ENCODE measurements at places on chromosomes 16 and 17.

GRCh38 chr17:28842282-28843012 is at the start of gene FAM222B:
TSS of gene FAM222B (minus strand) at chr17:28842790. CDS start at chr17:28766667, 76,123 bp downstream.
- DNase-seq = peak; percentile 88

DNA sequence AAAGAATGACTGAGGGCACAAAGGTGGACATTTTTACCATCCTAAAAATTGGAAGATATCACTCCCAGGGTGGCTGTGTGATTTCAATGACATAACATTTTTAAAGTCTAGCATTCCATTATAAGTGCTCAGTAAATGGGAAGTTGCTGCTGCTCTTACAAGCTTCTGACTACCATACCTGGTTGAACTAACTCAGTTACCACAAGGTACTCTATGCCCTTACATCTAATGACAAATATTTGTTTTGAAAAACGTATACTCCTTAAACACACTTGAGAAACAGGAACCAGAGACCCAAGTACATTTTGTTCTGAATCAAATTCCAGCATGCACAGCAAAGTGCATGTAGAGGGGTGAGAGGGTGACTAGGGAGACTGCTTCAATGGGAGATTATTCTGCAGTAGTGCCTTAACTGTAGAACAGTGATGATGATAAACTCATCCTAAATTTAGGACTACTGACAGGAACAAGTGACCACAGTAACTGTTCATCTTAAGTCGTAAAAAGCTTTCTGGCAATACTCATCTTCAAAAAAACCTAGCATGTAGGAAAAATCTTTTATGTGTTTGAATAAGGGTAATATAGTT is 83.5 kb downstream of the KANSL1 start:
- DNase-seq = no peak

GRCh38 chr16:14117051-14117450 is 45.9 kb downstream of the MRTFB start:
- DNase-seq = no peak

GRCh38 chr16:68411086-68411485 is 37.2 kb downstream of the SMPD3 start:
- no peak for DNase-seq

GRCh38 chr17:53227514-53227913 is 595.2 kb upstream of the KIF2B start:
- no peak for DNase-seq

DNA sequence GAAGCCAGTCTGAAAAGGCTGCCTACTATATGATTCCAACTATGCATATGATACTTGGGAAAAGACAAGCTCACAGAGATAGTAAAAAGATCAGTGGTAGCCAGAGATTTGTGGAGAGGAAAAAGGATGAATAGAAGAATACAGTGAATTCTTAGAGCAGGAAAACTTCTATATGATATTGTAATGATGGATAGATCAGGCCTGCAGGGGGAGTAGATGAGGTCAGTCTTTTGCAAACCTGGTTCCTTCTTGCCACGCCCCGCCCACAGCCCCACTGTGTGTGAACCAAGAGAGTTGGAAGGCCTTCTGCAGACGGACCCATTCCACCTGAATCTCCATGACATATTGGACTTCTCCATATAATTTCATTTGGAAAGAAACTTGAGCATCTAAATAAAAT is 761 bp upstream of the CCL8 start:
- DNase-seq = no peak

DNA sequence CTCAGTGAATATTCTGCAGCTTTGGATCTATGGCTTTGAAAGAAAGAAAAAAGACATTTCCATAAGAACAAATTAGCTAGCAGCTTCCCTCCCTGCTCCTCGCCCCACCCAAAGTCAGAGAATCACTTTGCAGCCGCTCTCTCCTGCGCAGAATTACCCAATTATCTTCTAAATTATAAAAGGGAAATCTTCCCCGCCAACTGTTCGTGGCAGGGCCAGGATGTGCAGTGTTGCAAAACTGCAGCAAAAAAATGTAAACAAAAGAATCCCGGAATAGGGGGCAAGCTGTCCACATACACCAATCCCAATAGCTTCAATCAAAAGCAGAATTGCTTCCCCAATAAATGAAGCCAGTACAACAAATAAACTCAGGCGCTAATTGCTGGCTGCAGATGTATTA is 510.6 kb downstream of the RBFOX1 start:
- DNase-seq = no peak

GRCh38 chr17:46869975-46870803 is 18.8 kb downstream of the WNT9B start:
- DNase-seq = no peak

DNA sequence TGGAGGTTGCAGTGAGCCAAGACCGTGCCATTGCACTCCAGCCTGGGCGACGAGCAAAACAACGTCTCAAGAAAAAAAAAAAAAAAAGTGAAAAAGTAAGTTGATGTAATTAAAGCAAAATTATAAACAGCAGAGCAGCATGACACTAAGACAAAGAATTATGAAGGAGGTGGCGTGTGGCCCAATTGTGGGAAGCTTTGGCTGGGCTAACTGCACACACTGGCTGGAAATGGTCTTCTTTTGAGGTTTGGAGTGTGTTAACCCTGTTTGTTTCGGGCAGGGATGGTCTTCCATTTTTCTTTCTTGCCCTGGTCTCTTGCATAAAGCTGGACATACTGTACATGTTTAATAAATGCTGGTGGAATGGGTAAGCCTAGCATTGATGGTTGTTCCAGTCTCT is 54.8 kb downstream of the RAP1GAP2 start:
- no peak for DNase-seq

- DNase-seq = no peak
Observed at GRCh38 chr16:57758331-57759117, 23.0 kb downstream of the KATNB1 start.

DNA sequence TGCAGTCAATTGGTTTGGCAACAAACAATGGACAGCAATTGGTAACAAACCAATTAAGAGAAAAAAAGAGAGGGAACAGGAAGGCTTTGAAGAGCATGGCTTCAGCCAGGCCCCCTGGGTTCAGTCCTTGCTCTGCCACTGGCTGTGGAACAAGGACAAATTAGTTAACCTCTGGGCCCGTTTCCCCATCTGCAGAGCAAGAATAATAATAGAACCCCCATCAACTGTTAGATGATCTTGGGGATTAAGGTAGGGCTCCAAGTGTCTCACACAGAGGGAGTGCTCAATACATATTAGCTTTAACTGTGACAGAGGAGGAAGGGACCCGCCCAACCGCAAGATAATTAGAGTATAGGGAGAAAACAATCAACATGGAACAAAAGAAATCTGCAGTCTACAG is 55.2 kb downstream of the PECAM1 start:
- no peak for DNase-seq

GRCh38 chr16:68756239-68756915 is 19.3 kb downstream of the CDH1 start:
- DNase-seq = peak; percentile 16

DNA sequence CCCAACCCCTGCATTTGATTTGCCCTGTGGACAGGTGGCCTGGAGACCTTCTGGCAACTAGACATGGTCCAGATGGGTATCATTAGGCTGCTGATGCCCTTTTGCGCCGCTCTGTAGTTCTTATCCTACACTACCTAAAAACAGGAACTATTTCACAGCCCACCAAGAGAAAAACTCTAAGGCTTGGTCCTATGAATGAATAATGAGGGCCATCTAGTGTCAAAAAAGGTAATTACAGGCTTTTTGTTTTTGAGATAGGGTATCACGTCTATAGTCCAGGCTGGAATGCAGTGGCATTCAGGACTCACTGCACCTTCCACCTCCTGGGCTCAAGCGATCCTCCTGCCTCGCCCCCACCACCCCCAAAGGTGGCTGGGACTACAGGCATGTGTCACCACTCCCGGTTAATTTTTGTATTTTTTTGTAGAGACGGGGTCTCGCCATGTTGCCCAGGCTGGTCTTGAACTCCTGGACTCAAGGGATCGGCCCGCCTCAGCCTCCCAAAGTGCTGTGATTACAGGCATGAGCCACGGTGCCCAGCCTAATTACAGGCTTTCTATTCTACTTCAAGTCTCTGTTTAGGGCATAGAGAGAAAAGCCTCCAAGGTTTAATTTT is 20.9 kb downstream of the COIL start:
- DNase-seq = peak; percentile 74

GRCh38 chr16:52727849-52728248 is 180.9 kb upstream of the TOX3 start:
- no peak for DNase-seq

- peak; percentile 81 for DNase-seq
Observed at GRCh38 chr16:30063893-30064728, 1.4 kb upstream of the ALDOA start.

DNA sequence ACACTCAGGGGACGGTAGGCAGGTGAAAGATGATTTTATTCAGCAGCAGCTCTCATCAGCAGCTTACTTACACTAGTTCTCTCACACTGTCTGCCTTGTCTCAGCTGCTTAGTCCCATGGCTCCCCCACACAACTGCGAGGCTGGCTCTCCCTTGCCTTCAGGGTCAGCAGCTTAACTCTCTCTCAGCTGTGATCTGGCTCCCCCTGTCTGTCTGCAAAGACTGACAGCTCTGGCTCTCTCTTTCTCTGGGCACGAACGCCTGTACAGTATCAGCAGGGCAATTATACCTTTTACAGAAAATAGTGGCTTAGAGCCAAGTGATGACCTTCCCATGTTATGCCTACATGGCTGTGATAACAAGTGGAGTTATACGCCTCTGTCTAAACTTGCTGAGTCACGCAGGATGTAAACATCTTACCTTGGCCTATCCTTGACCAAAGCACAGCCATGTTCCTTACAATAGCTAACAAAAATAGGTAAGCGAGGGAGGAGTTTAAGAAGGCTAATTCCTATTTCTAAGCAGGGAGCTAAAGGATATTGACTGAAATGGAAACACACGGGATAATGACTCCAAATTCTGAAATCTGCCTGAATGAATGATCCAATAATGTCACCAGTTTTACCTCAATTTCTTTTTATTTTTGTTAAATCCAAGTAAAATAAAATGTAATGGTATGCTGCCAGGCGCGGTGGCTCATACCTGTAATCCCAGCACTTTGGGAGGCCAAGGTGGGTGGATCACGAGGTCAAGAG is 1.1 kb upstream of the NDUFAB1 start:
- DNase-seq = peak; percentile 32

DNA sequence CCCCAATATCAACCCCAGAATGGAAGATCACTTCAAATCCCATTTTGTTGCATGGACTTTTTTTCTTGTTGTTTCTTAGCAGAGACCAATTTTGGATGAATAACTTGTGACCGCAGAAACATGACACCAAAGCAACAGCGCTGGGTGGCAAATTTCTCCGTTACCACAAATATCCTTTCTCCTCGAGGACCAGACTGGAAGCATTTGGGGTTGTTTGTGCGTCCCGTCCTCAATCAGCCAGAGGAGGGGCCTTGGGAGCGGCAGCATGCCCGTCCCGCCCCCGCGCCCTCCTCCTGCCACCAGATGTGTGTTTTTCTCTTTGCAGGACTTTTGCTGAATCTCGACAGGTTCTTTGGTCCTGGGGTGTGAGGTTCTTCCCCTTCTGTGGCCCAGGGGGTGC is 282.5 kb upstream of the FOXF1 start:
- DNase-seq = no peak

- DNase-seq = no peak
Observed at GRCh38 chr17:67770539-67770938, 52.8 kb downstream of the NOL11 start.

DNA sequence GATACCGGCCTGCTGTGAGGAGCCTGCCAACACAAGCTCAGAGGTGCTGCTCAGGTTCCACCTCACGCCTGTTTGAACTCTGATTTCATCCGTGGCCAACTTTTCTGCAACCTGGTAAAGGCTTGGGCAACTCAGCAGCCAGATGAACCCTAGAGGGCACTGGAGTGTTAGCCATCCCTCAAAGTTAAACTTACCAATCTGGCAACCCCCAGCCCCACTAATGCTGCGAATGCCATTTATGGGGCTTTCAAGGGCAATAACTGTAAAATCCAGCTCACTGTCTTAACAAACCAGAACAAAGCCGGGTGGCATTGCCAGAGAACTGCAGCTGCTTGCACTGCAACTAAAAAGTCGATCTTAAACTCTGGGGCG is 105.5 kb downstream of the AXIN2 start:
- DNase-seq = peak; percentile 34

DNA sequence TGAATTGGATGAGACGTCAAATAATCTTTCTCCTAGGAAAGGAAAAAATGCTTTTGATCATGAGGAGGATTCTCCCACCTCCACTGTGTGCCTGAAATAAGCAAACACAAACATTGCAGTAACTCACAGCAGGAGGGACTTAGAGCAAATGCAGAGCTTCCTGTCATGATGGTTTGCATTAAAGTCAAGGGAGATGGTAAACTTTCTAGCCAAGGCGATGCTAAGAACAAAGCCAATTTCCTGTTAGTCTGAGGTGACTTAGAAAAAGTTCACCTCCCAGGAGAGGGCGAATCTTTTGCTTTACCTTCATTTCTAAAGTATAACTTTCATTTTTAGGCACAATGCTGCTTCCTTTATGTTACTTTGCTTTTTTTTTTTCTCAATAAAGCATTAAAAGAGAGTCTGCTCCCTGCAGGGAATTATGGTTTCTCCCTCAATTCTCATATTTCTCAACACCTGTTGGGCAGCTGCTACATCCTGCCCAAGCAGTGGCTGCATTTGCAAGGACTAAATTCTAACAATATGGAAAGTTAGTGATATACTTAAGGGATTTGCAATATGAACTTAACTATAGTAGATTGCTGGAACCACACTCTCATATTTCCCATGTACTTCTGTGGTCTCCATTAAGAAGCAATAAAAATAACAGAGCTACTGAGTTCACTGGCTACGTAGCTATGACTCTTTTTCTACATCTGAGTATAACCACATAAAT is 175.6 kb downstream of the PCTP start:
- no peak for DNase-seq

DNA sequence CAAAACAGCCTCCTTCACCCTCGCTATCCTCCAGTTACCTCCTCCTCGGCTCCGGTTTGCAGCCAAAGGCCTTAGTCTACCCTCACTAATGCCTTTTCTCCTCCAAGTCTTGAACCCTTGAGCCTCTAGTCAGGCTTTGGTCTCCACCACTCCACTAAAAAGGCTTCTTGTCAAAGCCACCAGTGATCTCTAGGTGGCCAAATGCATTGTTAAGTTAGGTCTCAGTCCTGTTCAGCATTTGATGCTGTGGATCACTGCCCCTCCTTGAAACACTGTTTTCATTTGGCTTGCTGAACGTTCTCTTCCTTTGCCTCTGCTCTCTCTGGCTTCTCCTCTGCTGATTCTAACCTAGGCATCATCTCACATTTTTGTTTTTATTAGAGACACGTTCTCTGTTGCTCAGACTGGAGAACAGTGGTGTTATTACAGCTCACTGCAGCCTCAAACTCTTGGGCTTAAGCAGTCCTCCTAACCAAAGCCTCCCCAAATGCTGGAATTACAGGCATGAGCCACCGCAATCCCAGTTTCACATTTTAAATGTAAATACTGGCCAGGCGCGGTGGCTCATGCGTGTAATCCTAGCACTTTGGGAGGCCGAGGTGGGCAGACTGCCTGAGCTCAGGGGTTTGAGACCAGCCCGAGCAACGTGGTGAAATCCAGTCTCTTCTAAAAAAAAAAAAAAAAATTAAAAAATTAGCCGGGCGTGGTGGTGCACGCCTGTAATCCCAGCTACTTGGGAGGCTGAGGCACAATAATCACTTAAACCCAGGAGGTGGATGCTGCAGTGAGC is 1.1 kb downstream of the SGF29 start:
- DNase-seq = peak; percentile 7

GRCh38 chr16:17850581-17851250 is 380.0 kb upstream of the XYLT1 start:
- no peak for DNase-seq

GRCh38 chr16:11721781-11722467 is 20.7 kb downstream of the TXNDC11 start:
- no peak for DNase-seq

GRCh38 chr16:59339871-59340270 is 605.8 kb upstream of the GOT2 start:
- no peak for DNase-seq

- no peak for DNase-seq
Observed at GRCh38 chr16:10980813-10981212, 36.4 kb downstream of the CLEC16A start.

GRCh38 chr17:80068301-80069222 is 32.1 kb downstream of the CCDC40 start:
- no peak for DNase-seq
